ENCODE measurements at places on chromosomes 12 and 14. TPM values are rescaled to one million over a fixed set of nuclear protein-coding genes. Genes with fewer than 3 reads are reported as not detected.

The KERA gene
- total RNA-seq: not detected

The RAPGEF3 gene
- 4.5 TPM for total RNA-seq

The ENDOU gene
- total RNA-seq: 0.09 TPM

The PRPF39 gene
- total RNA-seq: 48.1 TPM

GRCh38 chr12:129064209-129064855, 211.1 kb downstream of the GLT1D1 start:
- DNase-seq: no peak

GRCh38 chr14:105187116-105187515, 6.0 kb upstream of the NUDT14 start:
- DNase-seq: no peak

DNA sequence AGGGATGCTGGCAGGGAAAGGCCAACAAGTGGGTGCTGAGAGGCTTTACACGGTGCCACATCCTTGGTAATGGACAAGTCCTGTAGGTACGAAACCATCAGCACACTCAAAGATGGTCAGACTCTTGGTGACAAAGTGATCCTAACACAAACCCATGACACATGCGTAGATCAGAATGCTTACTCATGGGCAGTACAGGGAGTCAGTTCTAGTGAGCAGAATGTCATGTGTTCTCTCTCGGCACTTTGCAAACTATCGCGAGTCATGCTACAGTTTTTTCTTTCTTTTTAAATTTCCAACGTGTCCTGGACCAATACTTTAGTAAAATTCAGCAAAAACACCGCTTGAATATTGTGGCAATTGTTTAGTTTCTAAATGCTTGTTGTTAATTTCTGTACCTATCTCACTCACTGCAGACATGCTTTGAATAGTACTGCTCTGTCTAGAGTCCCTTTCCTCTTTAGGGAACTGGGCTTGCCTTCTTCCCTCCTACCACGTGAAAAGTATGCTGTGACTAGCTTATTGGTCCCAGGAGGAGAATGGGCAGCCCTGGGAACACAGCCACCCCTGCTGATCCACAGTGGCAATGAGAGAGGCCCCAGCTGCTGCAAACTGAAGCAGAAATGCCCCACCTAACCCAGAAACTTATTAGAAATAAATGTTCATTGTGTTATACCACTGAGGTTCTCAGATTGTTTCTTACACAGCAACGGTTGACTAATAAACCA, 62.4 kb downstream of the UBR7 start:
- DNase-seq: no peak

- DNase-seq: peak; percentile 89
Observed at GRCh38 chr12:53219292-53219955, 12.4 kb upstream of the ITGB7 start.

- no peak for DNase-seq
Observed at GRCh38 chr12:57603815-57604453, 690 bp upstream of the DTX3 start.

- no peak for DNase-seq
Observed at GRCh38 chr14:35909665-35910064, 83.5 kb downstream of the BRMS1L start.

DNA sequence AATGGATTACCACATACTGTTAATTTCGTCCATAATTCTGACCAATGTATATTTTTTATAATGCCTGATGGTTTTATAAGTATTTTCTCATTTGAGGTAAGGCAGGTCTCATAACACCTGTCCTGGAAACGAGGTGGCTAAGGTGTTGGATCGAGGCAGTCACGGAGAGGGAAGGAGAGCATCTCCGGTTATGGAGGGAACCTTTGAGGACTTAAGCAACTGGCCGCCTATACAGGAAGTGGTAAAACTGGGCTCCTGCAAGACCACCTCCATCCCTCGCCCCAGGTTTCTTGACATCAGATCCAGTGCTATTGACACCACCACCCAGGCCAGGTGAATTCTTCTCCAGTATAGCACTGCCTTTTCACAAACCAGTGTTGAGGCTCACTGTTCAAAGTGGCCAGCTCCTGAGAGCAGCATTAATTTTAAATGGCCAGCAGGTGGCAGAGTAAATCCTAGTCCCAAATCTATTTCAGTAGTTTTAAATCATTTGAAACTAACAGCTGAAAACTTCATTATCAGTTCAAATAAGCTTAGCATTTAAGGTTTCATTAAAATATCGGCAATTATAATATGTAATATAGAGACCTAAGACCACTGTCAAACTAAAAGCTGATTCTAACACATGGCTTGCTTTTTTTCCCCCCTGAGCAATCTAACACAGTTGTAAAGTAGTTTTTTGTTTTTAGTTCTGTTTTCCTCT, 100.8 kb downstream of the PPM1A start:
- DNase-seq: peak; percentile 72

GRCh38 chr14:29821661-29822429, 105.8 kb downstream of the PRKD1 start:
- no peak for DNase-seq

DNA sequence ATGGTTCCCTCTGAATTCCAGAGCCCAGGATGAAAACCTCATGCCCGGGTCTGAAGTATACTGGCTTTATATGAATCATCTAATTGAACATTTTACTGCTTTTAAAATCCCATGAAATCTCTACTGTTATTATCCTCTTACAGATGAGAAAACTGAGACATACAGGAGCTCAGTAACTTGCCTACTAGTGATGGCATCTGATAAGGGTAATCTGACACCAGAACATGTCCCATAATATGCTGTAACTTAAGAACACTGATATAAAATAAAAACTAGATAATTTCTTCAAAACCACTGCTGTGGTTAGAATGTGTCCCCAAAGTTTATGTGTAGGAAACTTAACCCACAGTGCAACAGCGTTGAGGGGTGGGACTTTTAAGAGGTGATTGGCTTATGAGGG, 219.6 kb upstream of the TMTC1 start:
- DNase-seq: no peak

DNA sequence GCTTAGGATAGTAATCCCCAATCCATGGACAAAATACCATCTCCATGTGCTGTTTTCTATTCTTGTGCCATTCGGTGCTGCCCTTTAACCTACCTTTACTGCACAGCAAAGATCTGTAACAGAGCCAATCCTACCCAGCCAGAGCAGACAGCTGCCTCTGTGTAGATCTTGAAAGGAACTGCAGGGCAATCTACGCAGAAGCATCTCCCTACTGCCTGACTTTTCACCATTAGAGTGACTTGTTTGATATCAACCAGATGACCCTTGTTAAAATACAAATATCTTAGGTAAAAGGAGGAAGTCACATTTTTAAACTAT, 33.9 kb upstream of the PPM1A start:
- DNase-seq: no peak

DNA sequence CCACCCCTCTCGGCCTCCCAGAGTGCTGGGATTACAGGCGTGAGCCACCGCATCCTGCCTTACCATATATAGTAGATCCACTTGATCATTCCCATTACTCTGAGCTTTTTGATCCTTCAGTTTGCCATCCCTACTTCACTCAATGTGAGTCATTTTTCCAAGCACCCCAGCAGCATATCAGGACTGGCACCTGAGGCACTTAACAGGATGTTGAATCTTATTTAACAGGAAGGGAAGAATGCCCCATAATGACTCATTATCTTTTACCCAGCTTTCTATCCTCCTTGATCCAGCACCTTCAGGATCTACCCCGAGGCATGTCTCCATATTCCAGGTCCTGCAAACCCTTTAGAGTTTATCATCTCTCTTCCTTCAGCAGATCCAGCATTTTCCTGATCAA, 84.9 kb upstream of the CMKLR1 start:
- DNase-seq: no peak

DNA sequence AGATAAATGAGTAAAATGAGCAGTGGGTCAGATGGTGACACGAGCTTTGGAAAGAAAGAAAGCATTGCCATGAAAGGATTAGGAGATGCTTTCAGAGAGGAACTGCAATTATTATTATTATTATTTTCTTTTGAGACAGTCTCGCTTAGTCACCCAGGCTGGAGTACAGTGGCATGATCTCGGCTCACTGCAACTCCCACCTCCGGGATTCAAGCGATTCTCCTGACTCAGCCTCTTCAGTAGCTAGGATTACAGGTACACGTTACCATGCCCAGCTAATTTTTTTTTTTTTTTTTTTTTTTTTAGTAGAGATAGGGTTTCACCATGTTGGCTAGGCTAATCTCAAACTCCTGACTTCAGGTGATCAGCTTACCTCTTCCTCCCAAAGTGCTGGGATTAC, 77.4 kb downstream of the ST8SIA1 start:
- no peak for DNase-seq

- DNase-seq: peak; percentile 87
Observed at GRCh38 chr12:49092086-49092815, 2.4 kb downstream of the DHH start.

DNA sequence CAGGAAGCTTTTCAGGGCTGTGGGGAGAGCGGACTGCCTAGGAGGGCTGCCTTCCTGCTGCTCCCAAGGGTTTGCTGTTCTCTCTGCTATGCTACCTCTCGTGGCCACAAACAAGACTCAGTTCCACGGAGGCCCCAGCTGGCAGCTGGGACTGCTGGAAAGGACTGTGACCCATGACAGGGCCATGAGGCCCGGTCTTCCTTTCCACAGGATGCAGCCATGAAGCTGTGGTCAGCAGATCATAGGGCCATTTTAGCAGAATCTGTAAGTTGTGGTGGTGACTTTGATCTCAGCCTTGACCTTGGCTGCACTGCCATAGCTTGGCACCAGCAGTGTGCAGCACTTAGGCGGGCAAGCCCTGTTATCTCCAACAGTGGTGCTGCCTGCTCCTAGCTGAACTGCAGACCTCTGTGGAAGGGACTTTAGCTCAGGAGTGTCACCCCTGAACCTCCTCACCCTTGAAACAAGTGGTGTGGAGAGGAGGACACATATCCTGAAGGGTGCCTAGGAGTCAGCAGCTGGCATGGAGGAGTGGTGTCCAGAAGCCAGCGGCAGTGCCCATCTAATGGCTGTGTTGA, 12.3 kb downstream of the KRT80 start:
- no peak for DNase-seq

DNA sequence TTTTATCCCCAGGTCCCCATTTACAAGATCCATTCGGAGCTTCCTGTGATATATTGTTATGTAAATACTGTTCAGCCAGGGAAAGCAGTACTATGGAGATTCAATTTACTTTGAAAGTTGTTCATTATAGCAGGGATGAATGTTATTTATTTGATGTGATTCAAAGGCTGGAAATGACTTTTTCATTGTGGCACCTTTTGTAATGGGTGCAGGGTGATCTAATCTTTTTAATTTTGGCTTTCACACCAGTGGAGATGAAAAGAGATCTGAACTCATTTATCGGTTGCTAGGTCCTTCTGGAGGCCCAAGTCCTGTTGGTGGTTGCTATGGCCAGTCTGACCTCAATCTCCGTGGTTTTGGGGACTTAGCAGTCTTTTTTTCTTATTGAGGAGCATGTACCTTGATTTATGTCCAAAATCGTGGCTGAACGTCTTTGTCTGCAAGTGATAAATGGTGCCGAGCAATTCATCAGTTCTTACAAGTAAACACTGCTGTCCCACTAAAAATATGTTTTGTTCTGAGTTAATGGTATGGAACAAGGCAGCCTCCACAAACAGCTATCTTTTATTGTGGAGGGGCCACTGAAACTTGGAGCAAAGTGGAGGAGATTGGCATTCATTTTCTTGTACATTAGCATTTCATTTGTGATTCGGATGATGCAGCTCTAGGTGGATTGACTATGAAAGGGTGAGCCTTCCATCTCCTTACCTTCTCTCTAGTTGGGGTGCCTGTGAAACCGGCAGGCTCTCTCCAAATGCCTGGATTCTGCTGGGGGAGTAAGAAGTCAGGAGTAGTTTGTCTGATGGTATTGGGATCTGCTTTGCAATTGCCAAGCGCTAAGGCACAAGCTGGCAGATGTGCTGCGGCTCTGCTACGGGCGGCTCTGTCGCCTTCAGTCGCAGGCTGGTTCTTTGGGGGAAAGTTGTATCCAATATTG, 2.0 kb downstream of the RMST start:
- DNase-seq: no peak

- no peak for DNase-seq
Observed at GRCh38 chr14:72882047-72882446, 11.9 kb downstream of the DPF3 start.

DNA sequence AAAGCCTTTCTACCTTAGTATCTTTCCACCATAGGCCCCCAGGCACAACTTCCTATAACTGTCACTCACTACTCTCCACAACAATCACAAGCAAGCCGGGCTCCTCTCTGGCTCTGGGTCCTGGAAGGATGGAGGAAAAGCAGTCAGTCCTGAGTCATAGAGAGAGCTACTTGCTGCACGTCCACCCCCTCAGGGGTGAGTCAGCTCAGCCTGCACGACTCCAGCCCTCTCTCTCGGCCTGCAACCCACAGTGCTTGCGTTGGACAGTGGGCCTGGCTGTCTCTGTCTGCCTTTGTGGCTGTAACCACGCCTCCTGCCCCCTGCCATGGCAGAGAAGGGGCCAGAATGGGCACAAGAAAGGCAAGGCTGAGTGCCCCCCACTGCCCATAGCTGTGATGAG, 154.1 kb upstream of the FKBP4 start:
- DNase-seq: no peak

DNA sequence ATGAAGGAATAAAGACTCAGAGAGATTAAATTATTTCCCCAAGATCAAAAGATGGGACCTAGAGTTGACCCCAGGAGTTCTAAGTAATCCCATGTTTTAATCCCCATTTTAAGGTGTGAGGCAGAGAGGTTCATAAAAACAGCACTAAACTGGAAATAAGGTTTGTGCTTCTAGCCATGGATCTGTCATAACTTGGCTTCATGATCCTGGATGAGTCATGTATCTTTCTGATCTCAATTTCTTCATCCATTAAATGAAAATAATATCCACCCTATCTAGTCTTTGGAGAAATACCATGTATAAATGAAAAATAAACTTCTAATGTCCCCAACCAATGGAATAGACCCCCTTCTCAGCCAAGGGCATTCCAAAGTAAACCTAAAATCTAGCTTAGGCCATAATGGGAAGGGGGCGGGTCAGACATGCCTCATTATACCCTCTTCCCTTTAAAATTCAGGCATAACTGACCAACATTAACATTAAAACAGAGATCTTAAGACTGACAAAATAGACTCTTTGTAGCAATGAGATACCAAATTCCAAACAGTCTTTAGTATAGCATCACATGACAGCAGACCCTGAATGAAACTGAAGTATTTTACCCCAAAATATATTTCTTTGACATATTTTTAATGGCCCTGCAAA, 47.8 kb downstream of the SLC41A2 start:
- no peak for DNase-seq

GRCh38 chr14:75339059-75339458, 60.4 kb downstream of the FOS start:
- no peak for DNase-seq

Data from activated CD4-positive, alpha-beta T cell treated with anti-CD3 and anti-CD28 coated beads, Interleukin-2, amount 10 ng/mL, durations not matched to agents 24 days and 14 days (primary cell).